ENCODE measurements at places on chromosomes 7 and 10.

- no peak for DNase-seq
Observed at GRCh38 chr10:16794005-16794404, 23.2 kb downstream of the RSU1 start.

GRCh38 chr10:95987685-95988426 lies 55.5 kb upstream of the CCNJ start:
- no peak for DNase-seq

DNA sequence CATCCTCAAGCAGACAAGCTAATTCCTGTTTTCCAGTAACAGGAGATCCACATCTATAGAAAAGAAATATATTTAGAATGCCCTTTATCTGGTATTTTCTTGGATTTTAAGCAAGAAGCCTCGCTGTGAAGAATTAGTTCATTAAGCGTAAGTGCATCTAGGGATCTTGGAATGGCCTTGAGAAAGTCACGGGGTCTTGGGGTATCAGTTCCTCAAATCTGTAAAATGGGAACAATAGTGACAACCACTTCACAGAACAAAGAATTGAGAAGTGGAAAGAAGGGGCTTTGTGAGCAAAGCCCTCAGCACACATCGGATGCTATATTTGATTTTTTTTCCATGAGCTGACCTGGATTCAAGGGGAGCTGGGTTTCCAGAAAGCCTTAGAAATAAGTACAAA lies 32.3 kb upstream of the WDFY4 start:
- DNase-seq = no peak

DNA sequence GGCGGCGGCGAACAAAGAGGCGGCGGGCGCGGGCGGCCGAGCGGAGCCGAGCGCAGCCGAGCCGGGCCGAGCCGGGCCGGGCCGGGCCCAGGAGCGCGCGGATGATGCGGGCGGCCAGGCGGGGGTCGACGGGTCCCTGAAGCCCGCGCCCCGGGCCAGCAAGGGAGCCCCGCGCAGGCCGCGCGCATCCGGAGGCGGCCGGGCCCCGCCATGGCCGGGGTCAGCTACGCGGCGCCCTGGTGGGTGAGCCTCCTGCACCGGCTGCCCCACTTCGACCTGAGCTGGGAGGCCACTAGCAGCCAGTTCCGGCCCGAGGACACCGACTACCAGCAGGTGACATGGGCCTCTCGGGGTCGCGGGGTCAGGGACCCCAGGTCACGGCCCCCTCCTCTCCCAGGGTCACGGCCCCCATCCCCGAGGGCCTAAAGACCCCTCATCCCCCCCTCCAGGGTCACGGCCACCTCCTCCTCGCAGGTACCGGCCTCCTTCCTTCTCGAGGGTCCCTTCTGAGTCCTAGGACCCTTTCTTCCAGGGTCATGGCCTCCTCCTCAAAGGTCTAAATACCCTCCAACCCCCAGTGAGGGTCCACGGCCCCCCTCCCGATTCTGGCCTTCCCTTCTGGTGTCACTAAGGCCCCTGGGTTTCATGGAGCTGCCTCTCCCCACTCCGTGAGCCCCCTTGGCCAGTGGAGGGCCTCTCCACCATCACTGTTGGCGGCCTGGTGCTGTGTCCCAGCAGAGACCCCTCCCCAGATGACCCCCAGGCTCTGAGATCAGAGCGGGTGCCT lies at the start of gene TTYH3:
TSS of gene TTYH3 (plus strand) at position 41 of the 787 bp plus-strand sequence. CDS start at position 211, 170 bp downstream.
- DNase-seq = no peak

DNA sequence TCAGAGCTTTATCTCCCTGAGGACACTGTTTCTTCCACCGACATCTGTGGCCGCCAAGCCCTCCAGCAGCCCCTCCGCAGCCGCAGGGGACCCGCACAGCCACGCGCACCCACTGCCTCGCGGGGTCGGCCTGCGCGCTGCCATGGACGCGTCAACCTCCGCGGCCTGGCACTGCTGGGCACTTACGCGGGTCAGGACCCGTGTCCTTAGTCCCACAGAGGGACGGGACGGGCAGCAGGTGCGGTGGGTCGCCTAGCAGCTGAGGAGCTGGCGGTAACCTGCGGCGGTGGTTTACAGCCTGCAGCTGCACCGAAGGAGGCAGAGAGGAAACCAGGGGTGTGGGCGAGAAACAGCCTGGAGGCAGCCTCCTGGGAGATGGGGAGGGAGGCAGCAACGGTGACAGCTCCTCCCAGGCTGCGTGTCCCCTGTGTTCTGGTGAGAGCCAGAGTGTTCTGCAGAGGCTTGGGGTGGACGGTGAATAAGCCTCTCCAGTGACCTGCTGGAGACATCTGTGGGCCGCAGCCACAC lies 61.3 kb downstream of the SEC61G start:
- DNase-seq = no peak

GRCh38 chr10:83925133-83925532 lies 214.2 kb upstream of the GHITM start:
- DNase-seq = no peak

- DNase-seq = no peak
Observed at GRCh38 chr7:126570845-126571244, 681.9 kb downstream of the GRM8 start.

DNA sequence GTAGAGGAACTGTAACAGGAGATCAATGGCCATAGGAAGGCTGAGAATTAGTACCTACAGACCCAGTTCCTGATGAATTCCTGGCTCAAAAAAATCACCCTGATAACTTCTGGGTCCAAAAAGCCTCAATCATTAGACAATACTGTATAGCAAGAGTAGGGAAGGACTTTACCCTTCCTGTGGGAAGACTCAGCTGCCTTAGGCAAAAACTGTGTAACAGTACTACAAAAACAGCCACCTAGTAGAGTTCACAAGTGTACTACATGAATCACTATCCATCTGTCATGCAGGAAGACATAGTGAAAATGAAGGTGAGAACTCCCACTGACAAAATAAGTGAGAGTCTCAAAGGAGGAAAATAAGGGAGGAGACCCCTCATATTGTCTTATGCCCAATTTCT lies 47.6 kb downstream of the MAP3K8 start:
- DNase-seq = no peak

DNA sequence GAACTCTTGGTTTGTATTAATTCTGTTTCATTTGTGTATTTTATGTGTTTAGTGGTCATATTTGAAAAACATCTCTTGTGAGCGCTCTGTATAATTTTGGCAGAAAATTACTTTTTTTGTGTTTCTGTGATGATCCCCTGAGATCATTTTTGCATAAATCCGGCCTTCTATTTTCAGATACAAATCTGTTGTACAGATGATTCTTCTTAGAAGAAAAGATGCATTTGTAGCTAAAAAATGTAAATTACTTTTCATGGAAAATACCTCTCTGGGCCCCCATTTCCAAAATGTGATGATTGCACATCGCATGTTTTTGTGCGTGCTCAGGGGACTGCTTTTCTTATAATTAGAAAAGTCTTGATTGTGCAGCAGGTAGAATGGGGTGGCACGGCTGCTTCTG lies 395.4 kb downstream of the LRMDA start:
- DNase-seq = no peak

GRCh38 chr7:15007507-15007906 lies 105.0 kb upstream of the DGKB start:
- DNase-seq = no peak

DNA sequence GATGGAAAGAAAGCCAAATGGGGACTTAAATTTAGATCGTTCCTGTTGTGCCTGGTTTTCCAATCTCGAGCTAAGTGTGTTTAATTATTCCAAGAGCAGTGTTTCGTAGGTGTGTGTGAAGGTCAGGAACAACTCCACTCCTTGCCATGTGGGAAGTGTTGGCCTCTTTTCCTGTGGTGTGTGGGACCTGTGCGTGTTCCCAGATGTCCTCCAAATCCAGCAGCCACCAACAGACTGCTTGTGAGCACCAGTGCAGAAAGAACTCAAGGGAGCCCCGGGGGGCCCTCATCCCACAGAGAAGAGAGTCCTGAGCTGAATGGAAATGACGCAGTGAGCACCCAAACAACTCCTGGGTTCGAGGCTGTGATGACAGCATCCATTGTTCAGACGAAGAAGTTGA lies 227.7 kb downstream of the TMEM178B start:
- DNase-seq = no peak

GRCh38 chr7:109003742-109004141 lies 434.1 kb downstream of the DNAJB9 start:
- no peak for DNase-seq

DNA sequence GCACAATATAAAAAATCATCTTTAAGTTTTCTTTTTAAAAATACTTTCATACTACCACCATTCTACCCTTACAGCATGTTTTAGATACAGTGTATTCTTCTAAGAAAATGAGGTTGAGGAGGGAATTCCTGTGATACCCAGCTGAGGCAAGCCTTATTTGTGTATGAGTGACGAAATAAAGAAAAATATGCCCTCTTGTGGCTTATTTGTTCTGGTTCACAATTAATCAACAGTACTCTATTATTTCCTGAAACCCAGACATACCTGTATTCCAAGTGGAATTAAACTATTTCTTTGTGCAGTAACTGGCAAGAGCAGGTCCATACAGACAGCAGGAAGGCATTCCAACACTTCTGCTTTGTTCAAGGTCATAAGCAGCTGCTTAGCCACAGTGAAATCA lies 4.5 kb upstream of the SEMA3D start:
- DNase-seq = no peak

GRCh38 chr7:72493850-72494661 lies 81.9 kb upstream of the CALN1 start:
- DNase-seq = peak; percentile 70

DNA sequence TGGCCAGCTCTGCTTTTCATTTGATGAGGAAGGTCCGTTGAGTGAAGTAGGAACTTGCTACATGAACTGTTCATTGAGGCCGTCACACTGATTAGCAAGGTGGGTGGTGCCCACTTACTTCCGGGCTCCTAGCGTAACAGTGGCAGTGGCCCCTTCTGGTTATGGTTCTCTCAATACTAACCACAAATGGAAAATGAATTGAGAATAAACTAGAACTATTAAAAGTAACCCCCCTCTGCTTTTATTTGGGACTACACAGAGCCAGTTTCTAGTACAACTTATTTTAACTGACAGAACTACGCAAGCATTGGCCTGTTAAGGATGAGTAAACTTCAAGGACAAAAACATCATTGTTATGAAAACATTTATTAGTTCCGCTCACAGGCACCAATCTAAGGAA lies 519.1 kb downstream of the INHBA start:
- no peak for DNase-seq

- DNase-seq = peak; percentile 30
Observed at GRCh38 chr7:27203365-27203953, 3.6 kb upstream of the HOXA13 start.

DNA sequence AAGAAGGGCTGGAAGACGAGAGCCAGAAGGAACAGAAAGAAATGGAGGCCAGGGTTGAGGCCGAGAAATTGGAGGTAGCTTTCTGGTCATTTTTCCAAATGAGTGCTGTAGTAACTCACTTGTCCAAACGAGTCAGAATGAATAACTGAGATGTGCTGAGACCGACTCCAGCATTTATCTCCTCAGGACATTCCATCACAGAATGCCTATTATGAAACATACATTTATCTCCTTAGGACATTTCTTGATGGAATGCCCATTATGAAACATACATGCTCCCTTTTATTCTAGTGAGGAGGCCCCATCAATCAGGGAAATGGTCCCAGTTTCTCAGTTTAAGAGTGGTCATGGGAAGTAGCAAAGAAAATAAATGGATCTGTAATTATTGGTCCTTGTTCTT lies 16.5 kb downstream of the AVL9 start:
- no peak for DNase-seq

GRCh38 chr7:131057015-131057793 lies 270.5 kb upstream of the MKLN1 start:
- DNase-seq = peak; percentile 45

GRCh38 chr10:97406064-97406463 lies 4.9 kb upstream of the RRP12 start:
- DNase-seq = no peak

DNA sequence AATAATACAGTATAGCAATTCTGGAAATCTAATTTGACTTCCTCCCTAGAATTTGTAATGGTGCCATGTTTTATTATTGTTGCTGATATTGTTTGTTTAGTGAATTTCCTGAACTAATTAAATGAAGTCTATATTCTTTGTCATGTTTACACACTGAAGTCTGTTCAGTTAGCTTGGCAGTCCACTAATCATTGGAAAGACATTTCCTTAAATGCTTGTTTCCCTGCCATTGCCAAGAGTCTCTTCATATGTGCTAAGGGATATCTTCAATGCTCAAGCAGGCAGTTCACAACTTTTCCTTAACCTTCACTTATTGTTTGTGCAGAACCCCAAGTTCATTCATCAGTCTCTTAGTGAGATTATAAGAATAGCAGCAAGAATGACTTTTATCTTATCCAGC lies 755.3 kb downstream of the INHBA start:
- DNase-seq = no peak

DNA sequence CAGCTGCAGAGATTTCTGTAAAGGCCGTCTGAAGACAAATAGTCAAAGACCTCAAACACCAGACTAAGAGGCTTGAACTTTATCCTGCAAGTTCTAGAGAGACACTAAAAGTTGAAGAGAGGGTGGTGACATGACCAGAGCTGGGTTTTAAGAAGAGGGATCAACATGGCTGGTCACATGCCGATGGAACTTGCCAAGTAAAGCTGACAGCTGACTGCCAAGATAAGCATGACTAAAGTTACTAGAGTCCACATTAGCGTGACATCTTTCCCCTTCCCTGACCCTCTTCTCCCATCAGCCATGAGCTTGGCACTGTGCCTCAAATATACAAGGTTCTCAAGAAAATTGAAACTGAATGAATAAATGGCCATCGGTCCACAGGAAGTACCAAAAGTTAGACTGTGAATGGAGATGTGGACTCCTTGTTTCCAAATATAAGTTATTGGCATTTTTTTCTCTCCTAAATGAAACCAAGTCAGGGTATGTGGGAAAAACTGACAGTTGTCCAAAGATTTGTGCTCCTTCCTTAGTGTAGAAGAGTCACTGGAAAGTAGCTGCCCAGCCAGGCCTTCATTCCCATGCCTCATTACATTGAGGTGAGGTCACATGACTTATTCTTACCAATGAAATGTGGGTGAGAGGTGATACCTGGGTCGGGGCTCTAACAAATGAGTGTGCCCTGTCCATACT lies 24.5 kb downstream of the XPNPEP1 start:
- no peak for DNase-seq

- no peak for DNase-seq
Observed at GRCh38 chr10:48554656-48555055, 50.2 kb downstream of the ARHGAP22 start.

- DNase-seq = no peak
Observed at GRCh38 chr10:8035641-8036470, 18.6 kb upstream of the GATA3 start.

DNA sequence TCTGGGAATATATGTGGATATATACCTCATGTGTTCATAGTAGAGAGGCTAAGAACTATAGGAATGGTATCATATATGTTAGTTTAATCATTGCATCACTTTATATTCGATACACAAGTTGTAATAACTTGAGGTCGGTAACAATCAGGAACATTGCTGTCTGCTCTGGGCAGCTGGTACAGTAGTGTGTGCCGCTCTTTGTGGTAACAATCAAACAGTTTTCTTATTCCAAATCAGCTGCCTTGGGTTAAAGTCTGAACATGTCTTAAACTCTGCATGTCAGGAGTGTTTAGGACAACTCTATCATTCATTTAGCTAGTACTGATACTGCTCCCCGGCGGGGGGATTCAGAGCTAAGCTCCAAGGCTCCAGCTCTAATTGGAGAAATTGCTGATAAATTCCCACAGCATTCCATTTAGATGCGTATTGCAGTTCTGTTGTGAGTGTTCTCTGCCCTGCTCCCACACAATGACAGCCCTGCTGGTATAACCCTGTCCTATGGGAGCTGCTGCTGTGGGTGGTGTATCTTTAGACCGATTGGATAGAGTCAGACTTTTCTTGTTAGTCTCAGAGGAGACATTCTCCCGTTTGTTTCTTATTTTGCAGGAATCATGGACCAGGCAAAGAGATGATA lies 707.5 kb upstream of the FZD8 start:
- DNase-seq = no peak

Measured in colonic mucosa (tissue), 4 donors.